ENCODE measurements at places on chromosomes 16 and 17.

DNA sequence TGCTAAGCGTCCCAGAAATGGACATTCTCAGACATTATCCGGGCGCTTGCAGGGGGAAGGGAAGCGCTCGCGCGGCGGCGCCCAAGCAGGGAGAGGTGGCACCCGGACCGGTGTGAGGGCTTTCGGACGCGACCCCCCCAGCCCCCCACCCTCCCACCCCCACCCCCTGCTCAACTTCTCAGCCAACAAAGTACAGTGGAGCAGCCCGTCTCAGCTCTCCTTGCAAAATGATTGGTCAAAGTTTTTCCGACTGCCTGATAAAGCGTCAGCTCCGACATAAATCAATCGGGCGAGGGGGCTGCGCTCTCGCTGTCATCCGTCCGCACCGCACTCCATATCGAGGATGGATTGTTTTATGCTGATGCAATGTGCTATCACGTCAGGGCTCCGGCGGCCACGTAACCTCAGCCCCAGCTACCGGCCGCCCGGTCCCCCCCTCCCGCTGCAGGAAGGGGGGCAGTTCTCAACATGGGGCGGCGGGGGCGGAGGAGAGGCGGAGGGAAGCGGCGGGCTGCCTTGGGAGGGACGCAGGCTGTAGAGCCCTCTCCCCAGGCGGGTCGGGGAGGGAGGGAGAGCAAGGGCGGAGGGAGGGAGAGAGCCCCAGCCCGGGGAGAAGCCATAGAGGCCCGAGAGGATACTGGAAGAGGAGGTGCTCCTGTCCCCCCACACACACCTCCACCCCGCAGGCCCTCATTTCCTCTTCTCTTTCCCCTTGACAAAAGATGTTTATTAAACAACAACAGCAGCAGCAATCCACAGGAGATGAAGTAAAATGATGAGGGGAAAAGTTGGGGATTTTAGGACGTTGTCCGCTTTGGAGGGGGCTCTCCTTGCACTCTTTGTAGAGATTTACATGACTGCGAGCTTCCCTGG is at the start of gene HOXB9:
Gene HOXB9, minus strand, starts transcription at position 114 of the 873 bp plus-strand sequence. Its CDS starts 89 bp downstream, at position 25.
- no peak for DNase-seq

- peak; percentile 58 for DNase-seq
These were observed 818 bp upstream of the NRN1L start for GRCh38 chr16:67883872-67884261.

DNA sequence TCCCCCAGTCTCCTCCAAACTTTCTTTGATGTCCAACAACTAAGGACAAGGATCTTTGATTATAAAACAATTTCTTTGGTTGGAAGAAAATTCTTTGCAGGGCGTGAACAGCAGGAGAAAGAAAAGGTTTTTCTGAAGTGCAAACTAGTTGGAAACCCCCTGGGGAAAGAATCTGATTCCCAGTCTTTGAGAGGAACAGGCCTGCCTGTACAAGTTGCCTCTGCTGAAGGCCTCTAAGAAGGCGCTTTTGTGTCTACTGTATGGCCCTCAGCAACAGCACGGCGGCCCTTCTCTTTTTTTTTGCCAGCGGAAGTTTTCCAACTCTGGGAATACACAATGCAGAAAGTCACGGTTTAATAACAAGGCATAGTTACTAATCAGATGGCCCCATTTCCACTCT is 14.0 kb downstream of the RNF43 start:
- DNase-seq, result no peak

DNA sequence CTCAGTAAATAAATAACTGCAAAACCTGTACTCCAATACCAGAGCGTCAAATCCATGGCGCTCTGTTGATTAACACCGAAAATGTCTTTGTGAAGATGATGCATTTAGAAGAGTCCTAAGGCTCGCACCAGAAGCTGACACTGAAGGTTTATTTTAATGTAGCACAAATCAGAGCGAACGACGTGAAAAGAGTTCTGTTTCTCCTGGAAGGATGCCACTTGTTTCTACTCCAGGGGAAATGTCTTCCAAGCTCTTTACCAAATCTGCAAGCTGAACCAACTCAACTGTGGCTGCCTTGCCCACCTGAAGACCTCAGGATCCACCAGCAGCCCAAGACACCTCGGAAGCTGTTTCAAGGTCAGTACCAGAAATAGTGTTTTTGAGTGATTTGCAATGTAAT is 194.4 kb upstream of the MAF start:
- no peak for DNase-seq

DNA sequence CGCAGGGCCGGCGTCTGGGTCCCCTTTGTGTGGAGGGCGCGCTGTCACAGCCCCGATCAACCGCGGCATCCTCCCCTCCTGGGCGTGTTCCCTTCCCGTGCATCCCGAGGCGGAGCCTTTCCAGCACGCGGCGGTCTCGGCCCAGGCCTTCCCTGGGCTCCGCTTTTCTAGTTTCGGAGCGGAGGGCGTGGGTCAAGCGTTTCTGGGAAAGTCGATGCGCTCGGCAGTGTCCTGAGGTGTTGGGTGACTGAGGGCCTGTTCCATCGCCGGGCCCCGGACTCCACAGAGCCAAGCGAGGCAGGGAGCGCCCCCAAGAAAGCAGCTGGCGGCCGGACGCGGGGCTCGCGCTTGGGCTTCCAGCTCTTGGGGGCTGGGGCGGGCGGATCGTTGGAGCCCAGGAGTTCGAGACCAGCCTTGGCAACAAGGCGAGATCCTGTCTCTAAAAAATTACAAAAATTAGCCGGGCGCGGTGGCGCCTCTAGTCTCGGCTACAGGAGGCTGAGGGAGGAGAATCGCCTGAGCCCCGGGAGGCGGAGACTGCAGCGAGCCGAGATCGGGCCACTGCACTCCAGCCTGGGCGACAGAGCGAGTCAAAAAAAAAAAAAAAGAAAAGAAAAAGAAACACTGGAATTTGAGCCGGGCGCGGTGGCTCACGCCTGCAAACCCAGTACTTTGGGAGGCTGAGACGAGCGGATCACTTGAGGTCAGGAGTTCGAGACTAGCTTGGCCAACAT is 806 bp downstream of the IFT140 start:
- no peak for DNase-seq

DNA sequence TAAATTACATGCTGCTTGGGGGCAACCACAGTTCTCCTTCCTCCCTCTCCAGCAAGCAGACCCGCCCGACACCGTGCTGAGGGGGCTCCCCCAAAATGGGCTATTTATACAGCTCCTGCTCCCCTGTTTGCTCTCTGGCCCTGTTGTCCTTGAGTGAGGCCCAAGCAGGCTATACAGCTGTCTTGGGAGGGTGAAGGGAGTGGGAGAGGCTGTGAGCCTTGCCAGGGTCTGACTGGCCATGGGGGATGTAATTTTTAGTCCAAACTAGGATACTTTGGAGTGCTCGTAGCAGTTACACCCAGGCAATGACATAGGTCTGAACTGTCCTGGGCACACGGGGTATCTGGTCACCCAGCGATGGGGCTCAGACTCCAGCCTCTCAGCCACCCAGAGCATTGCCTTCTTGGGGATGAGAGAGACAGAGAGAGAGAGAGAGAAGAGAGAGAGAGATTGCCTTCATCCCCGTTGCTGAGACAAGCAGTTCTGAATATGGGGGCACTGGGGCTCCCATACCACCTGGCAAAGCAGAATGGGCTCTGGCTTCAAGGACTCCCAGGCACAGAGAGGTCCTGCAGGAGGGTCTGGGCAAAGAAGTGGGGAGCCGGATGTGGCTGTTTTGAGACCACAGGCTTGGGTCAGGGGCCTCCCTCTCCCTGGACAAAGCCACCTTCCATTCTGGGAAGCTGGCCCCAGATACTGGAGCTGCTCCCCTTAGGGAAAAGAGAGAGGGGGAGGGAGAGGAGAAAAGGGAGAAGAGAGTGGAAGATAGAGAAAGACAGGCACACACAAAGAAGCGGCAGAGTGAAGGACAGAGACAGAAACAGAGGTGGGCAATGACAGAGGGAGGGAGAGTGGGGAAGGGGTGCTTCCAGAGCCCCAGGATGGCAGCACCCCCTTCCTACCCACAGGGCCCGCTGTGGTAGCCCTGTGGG is 10.7 kb upstream of the TMEM92 start:
- DNase-seq, result no peak

- DNase-seq, result no peak
These were observed 385.9 kb downstream of the CPPED1 start for GRCh38 chr16:12417815-12418211.

- DNase-seq, result no peak
These were observed 127.7 kb upstream of the GSE1 start for GRCh38 chr16:85485379-85485778.

DNA sequence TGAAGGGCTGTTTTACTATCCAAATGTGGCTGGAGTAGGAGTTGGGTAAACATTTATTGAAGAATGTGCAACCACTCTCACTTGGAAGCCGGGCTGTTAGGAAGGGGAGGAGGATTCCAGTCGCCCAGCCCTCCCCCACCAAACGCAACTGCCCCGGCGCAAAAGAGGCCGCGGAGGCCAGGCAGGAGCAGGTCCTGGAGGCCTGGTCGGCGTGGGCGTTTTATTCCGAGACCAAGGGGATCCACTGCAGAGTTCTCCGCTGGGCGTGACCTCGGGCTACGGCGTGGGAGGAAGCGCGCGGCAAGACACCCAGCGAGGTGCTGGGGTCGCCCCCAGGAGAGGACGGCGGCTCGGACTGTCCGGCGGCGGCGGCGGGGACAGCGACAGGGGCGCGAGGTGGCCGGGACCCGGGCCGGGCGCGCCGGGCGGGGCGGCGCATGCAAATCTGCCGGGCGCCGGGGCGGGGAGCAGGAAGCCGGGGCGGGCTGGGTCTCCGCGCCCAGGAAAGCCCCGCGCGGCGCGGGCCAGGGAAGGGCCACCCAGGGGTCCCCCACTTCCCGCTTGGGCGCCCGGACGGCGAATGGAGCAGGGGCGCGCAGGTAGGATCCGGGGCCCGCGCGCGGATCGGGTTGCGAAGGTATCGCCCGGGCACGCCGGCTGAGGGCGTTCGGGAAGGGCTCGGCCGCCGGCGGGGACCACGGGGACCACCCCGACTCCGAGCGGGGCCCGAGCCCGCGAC is at the start of gene IL4R:
Gene IL4R, plus strand, starts transcription at position 553 of the 739 bp plus-strand sequence. CDS start 26,230 bp downstream, outside the sequence.
- DNase-seq, result peak; percentile 94

GRCh38 chr17:16507918-16508533 is 16.0 kb upstream of the LRRC75A start:
- DNase-seq, result no peak

- DNase-seq, result peak; percentile 65
These were observed 993 bp upstream of the ANKRD11 start for GRCh38 chr16:89491238-89491869.

DNA sequence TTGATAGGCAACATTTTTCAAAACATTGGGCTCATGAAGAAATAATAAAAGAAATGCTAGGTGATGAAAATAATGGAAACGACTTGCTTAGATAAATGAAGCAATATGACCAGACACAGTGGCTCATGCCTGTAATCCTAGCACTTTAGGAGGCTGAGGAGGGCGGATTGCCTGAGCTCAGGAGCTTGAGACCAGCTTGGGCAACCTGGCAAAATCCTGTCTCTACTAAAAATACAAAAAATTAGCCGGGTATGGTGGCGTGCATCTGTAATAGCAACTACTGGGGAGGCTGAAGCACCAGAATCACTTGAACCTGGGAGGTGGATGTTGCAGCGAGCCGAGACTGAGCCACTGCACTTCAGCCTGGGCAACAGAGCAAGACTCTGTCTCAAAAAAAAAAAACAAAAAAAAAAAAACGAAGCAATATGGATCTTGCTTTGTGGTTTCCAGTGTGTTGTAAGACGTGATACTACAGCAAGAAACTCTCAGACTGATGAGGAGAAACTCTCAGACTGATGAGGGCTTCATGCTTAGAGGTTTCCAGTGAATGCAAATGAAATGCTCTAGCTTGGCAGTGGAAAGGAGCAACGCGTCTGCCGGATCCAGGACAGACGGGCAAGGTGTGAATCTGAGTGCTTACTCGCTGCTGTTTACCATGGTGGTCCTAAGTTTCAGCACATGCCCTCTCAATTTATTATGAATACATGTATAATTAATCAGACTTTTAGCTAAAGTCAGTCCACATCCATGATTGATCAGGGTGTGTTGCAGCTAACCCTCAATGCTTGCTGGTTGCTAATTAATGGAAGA is 11.5 kb upstream of the IGF2BP1 start:
- no peak for DNase-seq

Measured in suppressor macrophage treated with lipopolysaccharide for 4 hours (primary cell).